ENCODE measurements at places on chromosomes 2 and 18.
A peak's percentile ranks its signal among the peaks of the same experiment; 100 is the strongest.

- no peak for DNase-seq
These were observed 29.9 kb downstream of the CHCHD5 start for GRCh38 chr2:112614201-112614840.

DNA sequence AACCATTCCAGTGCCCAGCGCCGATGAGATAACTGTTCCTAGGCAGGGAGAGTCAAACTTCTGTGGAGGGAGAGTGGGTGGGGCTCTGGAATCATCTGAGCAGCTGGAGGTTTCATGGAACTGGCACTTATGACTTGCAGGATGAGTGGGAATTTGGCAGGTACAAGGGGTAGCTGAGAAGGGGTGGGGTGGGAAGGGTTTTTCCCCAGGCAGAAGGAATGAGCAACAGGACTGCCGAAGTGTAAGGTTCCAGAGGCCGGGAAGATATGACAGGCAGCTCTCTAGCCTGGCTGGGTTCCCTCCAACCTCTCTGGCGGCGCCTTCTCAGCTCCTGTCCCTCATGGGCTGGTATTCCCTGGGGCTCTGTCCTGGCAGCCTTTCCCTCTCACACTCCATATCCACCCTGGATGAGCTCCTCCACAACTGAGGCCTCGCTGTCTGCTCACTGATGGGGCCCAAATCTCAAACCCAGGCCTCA lies 2.5 kb upstream of the TET3 start:
- no peak for DNase-seq

DNA sequence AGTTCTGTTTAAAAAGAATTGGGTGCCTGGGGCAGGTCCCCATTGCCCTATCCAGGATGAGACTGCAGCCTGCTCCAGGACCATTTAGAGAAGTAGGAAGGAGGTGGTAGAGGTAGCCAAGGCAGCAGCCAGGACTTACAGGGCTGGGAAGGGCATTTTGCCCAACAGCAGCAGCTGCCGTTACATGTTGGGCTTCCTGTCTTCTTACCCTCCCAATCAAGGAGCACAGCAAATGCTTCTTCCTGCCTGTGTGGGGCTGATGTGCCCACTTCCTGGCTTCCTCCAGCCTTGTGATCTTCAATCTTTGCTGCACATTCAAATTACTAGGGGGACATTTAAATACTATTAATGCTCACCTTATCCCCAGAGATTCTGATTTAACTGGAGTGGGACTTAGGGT lies 112.0 kb downstream of the QPCT start:
- no peak for DNase-seq

- no peak for DNase-seq
These were observed 23.4 kb downstream of the HNRNPA3 start for GRCh38 chr2:177235855-177236437.

DNA sequence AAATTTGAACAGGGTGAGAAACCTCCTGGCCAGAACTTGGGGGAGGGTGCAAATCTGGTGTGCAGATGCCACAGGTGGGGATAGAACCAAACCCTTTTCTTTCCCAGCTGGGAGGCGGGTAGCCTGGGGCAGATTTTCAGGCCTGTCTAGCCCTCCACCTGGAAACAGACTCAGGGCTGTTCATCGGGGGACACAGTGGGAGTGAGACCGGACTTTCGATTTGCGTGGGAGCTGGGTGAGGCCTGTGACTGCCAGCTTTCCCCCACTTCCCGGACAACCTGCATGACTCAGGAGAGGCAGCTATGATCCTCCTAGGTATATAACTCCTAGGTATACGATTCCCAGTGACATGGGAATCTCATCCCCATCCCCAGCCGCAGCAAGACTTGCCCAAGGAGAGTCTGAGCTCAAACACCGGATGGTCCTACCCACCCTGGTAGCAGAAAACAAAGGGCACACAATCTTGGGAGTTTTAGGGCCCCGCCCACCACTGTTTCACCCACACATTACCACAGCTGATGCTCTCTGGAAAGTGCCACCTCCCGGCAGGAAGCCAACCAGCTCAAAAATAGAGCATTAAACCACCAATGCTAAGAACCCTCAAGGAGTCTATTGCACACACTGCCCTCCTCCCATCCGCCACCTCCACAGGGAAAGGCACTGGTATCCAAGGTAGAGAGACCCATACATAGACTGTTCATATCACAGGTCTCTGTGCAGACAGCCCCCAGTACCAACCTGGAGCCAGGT lies 92.5 kb downstream of the BARD1 start:
- no peak for DNase-seq

- DNase-seq = no peak
These were observed 1612.6 kb upstream of the CELF4 start for GRCh38 chr18:39178166-39178565.

- peak; percentile 81 for DNase-seq
These were observed 1.9 kb upstream of the ESPNL start for GRCh38 chr2:238097988-238098871.

GRCh38 chr2:133365117-133365516 lies 203.1 kb downstream of the NCKAP5 start:
- no peak for DNase-seq

- no peak for DNase-seq
These were observed 73.6 kb downstream of the ICA1L start for GRCh38 chr2:202797944-202798343.

DNA sequence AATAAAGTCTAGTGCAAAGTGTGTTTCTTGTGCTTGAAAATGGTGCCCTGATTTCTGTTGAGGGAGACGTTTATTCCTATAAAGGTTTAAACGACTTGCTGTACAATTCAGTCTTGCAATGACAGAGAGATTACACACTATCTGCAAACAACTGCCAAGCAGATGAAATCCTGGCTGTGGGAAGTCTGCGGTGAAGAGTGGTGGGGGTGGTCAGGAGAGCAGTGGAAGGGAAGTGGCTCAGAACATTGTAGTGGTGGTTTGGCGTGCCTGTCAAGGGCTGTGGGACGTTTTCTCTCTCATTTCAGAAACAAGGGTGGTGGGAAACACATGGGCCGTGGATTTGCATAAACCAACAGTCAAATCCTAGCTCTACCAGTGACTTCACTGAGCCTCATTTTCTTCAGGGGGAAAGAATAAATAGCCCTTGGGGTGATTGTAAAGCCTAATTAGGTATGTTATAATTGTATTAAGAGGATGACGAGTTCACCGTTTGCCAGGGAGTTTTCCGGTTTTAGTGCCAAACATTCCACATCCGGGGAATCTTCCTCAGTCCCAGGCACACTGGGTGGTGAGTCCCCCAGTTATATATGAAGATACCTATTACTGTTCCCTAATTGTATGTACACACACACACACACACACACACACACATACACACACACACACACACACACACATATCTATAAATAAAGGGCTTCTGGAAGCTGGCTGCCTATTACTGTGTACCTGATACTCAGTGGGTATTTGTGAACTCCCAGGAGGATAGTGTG lies 115.0 kb downstream of the SPTBN1 start:
- DNase-seq = peak; percentile 45

- DNase-seq = no peak
These were observed 160.8 kb downstream of the AGPS start for GRCh38 chr2:177553176-177553884.

DNA sequence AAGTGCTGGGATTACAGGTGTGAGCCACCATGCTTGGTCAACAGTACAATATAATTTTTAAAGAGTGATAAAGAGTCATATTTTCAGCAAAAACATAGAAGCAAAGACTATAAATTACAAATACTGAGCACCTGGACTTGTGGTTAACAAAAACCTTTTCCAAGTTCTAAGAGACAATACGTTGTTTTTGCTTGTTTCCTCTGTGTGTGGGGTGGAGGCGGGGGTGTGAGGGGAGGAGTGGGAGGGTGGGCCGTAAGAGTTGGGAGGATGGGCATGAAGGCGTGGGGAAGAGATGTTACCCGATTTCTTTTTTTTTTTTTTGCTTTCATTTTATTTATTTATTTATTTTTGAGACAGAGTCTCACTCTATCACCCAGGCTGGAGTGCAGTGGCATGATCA lies 78.0 kb upstream of the WIPF1 start:
- no peak for DNase-seq

GRCh38 chr2:40317046-40317445 lies 134.8 kb downstream of the SLC8A1 start:
- DNase-seq = no peak

DNA sequence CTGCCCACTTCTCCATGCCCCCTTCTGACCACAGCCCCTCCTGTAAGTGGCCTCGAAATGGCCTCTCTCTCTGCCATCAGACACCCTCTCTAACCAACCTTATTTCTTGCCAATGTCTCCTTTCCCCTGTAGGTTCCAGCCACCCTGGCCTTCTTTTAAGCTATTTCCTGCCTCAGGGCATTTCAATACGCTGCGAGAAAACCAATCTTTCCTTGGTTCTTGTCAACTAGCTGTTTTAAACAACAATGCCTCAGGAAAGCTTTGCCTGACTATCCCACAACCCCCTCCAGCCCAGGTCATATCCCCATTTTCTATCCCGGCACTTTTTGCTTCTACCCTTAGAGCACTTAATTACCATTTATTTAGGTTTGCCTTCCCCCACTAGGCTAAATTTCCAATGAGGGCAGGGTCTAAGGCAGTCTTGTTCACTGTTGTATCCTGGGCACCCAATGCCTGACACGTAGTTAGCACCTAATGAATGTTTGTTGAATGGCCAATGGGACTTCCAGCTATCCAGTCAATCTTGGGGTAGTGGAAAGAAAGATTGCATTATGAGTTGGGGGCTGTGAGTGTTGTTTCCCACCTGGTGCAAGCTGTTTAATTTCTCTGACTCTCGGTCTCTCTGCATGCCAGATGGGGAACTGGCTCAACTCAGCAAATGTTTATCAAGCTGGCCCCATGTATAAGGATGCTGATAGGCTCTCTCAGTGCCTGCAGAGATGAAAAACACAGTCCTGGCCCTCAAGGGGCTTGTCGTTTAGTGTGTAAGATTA lies 291.2 kb downstream of the SRBD1 start:
- DNase-seq = no peak

- DNase-seq = no peak
These were observed 25.9 kb upstream of the RESP18 start for GRCh38 chr2:219358170-219359075.

GRCh38 chr18:63909870-63910269 lies 2.1 kb downstream of the SERPINB10 start:
- DNase-seq = no peak

- no peak for DNase-seq
These were observed 8.6 kb upstream of the SELENOI start for GRCh38 chr2:26337298-26337697.

DNA sequence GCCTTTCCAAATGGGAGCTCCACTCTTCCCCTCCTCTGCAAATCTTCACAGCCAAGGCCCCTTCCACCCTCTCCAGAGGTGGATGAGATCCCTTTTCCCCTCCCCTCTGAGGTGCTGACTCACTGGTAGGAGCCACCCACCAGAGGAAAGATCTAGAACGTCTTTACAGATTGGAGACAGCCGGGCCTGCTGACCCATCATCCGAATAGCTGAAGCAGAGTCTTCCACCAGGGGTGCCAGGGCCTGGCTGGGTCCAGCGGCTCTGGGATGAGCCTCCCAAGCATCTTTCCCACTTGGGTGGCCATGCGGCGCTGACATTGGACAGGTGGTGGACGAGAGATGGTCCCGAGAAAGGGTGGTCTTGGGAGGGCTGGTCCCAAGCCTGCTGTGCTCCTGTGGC lies 9.0 kb downstream of the ERFE start:
- DNase-seq = no peak

GRCh38 chr2:203811491-203812221 lies 55.9 kb upstream of the CTLA4 start:
- no peak for DNase-seq

DNA sequence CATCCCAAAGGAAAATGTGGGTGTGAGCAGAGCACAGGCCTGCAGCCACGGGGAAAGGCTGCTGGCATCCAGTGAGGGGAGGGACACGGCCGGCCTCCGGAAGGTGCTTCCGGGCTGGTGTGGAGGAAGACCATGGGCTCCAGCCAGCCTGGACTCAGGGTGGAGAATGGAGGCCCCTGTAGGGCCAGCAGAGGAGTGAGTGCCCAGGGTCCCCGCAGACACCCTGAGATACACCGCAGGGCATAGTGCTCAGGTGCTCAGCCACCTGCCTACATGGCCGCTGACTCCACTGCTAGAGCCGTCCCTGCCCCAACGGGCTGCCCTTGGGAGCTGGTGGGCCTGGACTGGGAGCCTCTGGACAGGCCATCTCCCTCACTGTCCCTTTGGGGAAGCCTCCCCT lies 28.5 kb upstream of the SNTG2 start:
- DNase-seq = no peak

- DNase-seq = no peak
These were observed 93.8 kb upstream of the LDAH start for GRCh38 chr2:20916604-20917286.

DNA sequence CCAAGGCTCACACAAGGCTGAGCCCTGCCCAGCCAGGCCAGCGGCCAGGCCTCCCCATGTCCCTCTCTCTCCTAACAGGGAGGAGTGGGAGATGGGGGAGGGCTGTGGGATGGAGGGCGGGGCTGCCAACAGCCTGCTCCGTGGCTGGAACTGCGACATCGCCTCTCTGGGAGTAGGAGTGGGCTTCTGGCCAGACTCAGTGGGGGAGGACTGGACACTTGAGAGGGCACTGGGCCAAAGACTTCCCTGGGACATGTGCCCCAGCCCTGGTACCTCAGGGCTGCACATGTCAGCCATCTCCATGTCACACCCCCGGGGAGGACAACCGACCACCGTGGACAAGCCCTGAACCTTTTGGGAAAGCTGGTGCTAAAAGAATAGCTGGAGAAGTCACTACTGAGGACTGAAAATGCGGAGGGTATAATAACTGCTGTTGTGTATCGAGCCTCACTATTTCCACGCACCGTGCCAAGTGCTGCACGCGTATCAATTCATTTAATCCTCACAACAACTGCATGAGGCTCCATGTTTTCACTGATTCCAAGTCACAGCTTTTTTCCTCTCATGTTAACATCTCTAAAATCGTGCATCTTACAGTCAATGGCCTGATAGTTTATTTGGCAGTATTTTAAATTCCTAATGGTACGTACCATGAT lies 127.3 kb downstream of the MSH2 start:
- DNase-seq = no peak

DNA sequence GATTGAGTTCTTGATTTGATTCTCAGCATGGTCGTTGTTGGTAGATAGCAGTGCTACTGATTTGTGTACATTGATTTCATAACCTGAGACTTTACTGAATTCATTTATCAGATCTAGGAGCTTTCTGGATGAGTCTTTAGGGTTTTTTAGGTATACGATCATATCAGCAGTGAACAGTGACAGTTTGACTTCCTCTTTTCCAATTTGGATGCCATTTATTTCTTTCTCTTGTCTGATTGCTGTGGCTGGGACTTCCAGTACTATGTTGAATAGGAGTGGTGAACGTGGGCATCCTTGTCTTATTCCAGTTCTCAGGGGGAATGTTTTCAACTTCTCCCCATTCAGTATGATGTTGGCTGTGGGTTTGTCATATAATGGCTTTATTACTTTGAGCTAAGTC lies 27.9 kb upstream of the CXCR2 start:
- no peak for DNase-seq

- DNase-seq = no peak
These were observed 138.3 kb upstream of the SMAD7 start for GRCh38 chr18:49089049-49089448.

Measured in NCI-H2029 (cell line).